Eye (tissue), 1 donor: ENCODE measurements at places on chromosomes 7 and 10.

DNA sequence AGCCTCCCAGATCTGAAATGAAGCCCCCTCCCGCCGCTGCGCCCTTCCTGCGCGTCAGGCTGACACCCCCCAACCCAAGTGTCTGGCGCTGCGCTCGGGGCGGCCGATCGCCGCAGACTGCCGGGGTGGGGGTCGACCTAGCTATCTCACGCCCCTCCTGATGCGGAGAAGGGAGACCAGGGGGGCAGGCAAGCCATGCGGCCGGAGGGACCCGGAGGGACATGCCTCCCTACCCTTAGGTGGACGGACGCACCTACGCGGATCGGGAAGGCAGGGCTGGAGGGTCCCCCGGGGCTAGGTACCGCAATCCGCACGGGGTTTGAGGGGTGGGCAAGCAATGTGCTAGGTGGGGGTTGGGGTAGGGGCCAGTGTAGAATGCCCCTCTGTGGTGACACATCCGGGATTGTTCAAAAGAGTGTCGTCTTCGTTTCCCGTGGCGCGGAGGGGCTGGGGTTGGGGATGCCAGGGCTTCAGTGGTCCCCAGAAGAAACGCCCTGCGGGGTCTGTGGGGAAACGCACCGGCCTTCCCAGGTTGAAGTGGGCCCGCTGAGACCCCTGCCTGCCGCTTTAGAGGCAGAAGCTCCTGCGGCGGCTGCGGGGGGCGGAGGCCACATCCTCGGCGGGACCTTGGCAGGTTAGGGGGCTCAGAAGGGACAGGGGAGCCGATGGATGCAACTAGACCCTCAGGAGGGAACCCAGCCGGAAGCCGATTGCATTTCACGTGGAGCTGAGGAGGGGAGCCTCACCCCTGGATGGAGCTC lies 913 bp downstream of the ADCYAP1R1 start:
- peak; percentile 63 for DNase-seq

GRCh38 chr10:49595713-49596492 lies 14.2 kb upstream of the SLC18A3 start:
- no peak for DNase-seq

GRCh38 chr7:29217113-29217512 lies 22.5 kb downstream of the CHN2 start:
- DNase-seq = no peak

DNA sequence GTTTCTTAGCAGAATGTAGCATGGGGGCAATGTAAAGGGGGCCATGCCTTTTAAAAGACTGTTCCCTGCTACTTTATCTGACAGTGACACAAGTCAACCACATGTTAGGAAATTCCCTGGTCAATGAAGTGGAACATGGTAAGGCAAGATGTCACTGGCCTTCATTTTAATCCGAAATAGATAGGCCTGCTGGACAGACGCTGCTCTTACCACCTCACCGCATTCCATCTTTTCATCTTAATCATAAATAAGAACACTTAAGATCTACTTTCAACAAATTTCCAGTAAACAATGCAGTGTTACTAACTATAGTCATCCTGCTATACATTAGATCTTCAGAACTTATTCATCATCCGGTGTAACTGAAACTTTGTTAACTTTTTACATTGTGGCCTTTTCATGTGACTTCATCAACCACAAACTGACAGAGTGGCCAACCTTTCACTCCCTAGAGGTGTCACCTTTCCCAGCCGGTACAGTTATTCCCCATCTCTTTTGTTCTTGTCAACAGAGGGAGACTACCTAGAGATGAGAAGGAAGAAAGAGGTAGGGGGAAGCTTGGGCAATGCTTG lies 15.6 kb downstream of the ASB4 start:
- no peak for DNase-seq

GRCh38 chr10:106557053-106557452 lies 607.5 kb downstream of the SORCS1 start:
- no peak for DNase-seq

- DNase-seq = no peak
These were observed 13.1 kb upstream of the SLC35B4 start for GRCh38 chr7:134329614-134330346.

DNA sequence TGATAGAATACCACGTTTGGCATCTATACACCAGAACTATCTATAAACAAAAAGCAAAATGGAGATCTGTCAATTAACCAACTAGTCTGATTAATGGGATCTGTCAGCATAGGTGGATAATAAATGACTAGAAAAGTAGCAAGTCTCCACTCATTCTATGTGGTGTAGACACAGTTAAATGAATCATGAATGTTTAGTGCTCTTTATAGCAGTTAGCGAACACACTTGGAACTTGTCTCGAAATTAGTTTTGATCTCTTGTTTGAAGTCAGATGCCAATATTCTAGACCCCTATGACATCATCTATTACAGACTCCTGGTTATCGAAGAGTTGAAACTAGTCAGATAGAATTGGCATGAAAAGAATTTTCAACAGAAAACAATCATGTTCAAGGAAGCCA lies 259.7 kb downstream of the AHR start:
- DNase-seq = no peak

- no peak for DNase-seq
These were observed 263.4 kb upstream of the PRKCQ start for GRCh38 chr10:6843481-6843881.

DNA sequence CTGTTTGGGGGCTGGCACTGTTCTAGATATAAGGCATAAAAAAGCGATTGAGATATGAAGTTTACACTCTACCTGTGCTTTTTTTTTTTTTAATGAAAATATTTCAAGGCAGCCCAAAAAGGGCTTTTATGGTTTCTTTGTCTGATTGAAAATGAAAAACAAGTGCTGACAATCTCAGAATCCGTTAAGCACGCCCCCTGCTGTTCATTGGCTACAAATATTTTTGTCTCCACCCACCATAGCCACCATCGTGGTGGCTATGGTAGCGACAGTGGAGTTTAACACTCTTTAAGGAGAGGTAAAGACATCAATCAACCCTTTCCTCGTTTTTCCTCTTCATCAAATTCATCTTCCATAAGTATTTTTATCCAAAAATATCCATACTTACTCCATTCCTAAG lies 94.2 kb downstream of the CD36 start:
- DNase-seq = no peak

- DNase-seq = no peak
These were observed 92.1 kb downstream of the BTRC start for GRCh38 chr10:101446071-101446470.

DNA sequence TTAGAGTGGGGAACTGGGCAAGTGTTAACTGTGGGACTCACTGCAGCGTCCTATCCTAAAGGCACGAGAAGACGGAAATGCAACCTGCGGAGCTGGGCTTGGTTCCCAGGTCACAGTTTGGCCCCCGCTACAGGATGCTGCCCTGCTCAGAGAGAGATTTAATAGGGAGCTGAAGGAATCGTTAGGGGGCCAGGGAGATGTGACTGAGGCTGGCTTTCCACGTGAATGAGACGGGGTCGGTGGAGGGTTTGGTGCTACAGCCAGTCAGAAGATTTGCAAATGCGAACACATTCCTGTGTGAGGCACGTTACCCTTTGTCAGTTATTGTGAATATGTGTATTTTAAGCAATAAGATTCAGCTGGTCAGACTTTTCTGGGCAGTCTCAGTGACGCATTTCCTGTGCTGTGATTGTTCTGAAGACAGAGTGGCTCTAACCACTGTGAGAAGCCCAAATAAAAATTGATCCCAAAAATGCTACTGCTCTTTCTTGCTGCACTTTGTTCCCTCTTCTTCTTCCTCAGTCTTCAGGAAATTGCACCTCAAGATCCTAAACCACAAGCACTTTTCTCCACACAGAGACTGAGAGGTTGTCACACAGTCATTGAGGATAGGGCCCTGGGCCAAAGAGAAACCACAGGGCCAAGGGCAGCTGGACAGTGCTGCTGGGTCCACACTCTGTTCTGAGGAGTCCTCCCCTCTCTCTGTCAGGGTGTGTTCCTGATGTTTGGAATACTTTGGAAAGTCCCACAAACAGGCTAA lies 21.2 kb downstream of the CYP17A1 start:
- no peak for DNase-seq

GRCh38 chr7:122885583-122886356 lies 490 bp downstream of the CADPS2 start:
- DNase-seq = peak; percentile 88

DNA sequence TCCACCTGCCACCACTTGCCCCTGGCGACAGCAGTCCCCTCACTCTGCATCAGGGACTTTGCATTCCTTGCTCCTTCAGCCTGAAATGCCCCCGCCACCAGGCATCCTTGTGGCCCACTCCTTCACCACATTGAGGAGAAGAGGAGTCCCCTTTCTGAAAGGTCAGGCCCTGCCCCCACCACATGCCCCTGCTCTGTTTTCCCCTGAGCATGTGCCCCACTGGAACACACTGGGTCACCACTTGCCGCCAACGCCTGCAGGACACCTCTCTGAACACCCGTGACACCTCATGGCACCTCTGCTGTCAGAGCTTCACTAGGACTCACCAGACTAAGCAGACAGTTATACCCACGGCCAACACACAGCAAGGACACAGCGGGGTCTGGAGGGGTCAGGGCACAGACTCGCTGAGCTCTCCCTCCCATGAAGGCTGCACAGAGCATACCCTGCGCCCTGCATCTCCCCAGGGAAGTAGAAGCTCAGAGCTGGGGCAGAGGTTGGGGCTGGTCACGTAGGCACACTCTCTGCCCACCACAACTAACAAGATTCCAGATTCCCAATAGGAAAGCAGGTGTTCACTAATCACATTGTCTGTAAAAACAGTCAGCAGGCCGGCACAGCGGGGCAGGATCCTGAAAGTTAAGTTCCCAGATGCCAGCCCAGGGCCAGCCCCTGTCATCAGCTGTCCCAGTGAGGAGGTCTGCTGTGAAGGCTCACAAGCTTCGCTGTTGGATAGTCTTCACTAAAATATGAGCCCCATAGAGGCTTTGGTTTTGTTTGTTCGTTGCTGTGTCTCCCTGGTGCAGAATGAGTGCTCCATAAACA lies 5.8 kb upstream of the AOC1 start:
- DNase-seq = no peak

GRCh38 chr10:97572214-97572989 lies at the start of gene ANKRD2:
ANKRD2 (plus strand) TSS chr10:97572779; CDS start chr10:97572789, 10 bp downstream.
- peak; percentile 81 for DNase-seq

- peak; percentile 57 for DNase-seq
These were observed 128.5 kb downstream of the TNS3 start for GRCh38 chr7:47453093-47454061.

- no peak for DNase-seq
These were observed 27.7 kb downstream of the PHTF2 start for GRCh38 chr7:77826300-77826699.

GRCh38 chr7:128387216-128388144 lies 22.3 kb downstream of the IMPDH1 start:
- peak; percentile 95 for DNase-seq

GRCh38 chr10:29105516-29106215 lies 183.2 kb upstream of the LYZL1 start:
- DNase-seq = no peak

GRCh38 chr10:92387289-92387940 lies 96.4 kb downstream of the MARCHF5 start:
- peak; percentile 85 for DNase-seq

DNA sequence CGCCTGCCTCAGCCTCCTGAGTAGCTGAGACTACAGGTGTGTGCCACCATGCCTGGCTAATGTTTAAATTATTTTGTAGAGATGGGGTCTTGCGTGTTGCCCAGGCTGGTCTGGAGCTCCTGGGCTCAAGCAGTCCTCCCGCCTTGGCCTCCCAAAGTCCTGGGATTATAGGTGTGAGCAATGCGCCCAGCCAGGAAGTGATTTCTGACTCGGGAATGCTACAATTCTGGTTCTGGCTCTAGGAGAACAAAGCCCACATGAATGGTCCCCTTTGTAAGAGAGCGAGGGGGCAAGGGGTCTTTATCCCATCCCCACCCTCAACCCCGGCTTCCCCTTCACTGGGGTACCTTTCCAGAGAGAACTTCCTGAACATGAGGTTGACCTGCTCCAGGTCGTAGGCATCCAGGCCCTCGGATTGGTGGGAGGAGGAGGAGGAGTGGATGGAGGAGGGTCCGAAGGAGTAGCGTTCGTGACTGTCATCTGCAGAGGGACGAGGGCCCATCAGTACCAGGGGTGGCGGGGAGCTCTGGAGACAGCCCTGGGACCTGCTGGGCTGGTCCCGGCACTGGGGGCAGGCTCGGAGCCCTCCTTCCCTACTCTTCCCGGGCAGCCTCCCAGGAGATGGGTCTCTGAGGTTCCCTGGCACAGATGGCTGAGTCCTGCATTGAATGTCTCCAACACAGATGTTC lies 79.9 kb upstream of the GNA12 start:
- no peak for DNase-seq

GRCh38 chr7:148800677-148801076 lies 83.4 kb downstream of the EZH2 start:
- no peak for DNase-seq
